ENCODE measurements at places on chromosomes 6 and 20.
A peak's percentile ranks its signal among the peaks of the same experiment; 100 is the strongest.

DNA sequence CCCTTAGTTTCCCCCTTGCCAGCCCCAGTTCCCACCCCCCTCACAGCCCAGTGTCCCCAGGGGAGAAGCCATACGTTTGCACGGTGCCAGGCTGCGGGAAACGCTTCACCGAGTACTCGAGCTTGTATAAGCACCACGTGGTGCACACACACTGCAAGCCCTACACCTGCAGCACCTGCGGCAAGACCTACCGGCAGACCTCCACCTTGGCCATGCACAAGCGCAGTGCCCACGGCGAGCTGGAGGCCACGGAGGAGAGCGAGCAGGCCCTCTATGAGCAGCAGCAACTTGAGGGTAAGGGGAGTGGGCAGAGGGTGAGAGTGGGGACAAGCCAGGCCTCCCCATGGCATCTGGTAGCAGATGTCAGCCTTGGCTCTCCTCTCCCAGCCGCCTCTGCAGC lies 5.1 kb upstream of the DEF6 start:
- no peak for DNase-seq

GRCh38 chr20:4326195-4327065 lies 311.1 kb upstream of the RNF24 start:
- DNase-seq, result no peak

GRCh38 chr6:31423550-31423949 lies 20.2 kb downstream of the MICA start:
- no peak for DNase-seq

DNA sequence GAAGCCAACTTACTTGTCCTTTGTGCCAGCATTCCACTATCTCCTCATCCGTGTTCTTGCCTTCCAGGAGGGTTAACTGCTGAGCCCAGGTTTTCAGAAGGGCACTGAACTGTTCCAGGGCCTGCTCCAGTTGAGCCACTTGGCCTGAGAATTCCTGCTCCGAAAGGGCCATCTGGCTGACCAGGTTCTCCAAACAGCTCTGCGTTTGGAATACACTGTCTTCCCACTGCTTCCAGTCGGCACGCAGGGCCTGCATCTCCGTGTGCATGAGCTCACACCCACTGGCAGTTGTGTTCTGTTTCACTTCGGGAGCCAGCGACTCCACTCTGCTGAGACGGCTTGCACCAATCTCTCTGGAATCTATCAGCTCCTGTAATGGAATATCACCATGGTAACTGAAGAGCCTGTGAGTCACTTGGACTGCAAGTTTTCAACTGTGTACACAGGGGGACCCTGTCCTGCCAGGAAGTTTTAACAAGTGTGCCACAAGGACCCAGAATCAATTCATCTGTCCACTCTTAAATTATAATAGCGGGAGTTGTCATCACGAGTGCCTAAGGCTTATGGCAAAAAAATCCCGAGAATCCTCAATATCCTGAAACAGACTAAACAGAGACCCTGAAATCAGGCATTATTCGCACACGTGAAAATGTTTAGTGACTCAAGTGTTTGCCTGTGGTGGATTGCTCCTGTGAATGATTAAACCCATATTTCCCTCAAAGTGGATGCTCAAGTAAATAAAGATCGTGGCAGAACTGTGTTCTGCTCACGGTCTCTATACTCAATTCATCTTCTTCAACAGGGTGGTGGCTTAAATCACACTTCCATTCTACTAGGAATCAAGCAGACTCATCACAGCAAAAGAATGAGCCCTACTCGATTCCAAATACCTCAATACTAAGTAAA lies 255.9 kb downstream of the SYNE1 start:
- DNase-seq, result no peak

DNA sequence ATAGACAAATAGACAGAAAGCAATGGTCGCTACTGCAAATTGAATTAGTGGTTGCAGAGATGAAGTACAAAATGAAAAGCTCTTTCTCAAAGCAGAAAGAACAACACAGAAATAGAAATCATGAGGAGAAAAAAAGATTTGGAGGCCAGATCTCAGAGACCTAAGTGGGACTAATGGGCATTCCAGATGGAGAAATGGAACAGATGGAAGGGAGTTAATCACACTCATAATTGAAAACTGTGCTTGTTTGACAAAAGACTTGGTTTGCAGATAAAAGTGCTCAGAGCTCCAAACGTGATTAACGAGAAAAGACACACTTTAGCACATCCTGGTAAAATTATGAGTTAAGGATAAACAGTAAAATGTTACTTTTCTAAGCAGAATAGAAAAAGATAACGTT lies 58.1 kb upstream of the SNRPB2 start:
- peak; percentile 75 for DNase-seq

GRCh38 chr20:58717278-58718091 lies 24.9 kb downstream of the NPEPL1 start:
- no peak for DNase-seq

- no peak for DNase-seq
Observed at GRCh38 chr20:34268851-34269636, 27.8 kb downstream of the ASIP start.
